ENCODE measurements at places on chromosomes 6 and 20. TPM values are rescaled to one million over a fixed set of nuclear protein-coding genes. Genes with fewer than 3 reads are reported as not detected.

DNA sequence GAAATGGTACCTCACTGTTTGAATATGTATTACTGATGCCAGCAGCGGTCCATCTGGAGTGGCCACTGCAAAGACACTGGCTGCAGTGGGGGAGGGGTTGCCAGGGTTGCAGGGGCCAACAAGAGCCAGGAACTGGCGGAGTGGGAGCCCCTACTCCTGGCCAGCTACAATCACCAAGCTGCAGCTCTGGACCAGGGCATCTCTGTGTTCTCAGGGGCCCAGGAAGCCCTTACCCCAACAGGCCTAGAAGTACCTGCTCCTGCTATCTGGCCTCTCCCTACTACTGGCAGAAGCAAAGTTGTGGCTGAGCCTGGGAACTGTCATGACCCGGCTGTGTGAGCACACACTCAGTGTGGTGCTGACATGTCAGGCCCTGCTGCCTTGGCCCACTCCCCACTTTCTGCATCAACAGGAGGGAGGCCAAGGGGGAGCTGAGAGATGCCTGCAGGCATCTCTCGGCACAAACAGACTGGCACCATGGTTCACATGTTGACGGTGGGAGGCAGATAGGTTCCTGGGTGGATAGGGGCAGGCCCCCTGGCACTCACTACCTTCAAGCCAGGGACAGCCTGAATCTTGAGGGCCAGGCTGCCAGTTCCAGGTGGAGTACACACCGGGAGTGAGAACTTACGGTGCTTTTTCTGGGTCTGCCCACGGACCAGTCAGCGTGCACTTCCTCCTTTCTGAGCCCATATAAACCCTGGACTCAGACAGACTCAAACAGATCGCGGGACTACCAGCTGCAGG is 1188.0 kb downstream of the GRIK2 start:
- no peak for DNase-seq

The STX11 gene
- 21.1 TPM for total RNA-seq

GRCh38 chr6:25660512-25660911 is 8.5 kb downstream of the SCGN start:
- DNase-seq: no peak

DNA sequence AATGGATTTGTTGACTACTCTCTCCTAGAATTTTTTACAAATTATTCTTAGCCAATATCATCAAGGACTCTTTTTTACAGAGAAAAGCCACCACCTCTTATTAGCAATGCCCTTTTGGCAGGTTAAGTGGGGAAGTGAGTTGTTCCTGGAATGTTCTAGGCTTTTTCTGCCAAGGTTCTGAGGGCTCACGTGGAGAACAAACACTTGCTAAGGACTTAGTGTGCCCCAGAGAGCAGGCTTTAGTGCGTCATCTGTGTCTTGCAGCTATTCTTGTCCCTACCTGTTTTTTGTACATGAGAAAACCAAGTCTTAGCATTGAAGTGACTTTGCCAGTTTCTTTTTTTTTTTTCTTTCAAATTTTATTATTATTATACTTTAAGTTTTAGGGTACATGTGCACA is 33.5 kb downstream of the CFAP61 start:
- DNase-seq: no peak

GRCh38 chr20:15887387-15887786 is 685.9 kb downstream of the KIF16B start:
- no peak for DNase-seq

DNA sequence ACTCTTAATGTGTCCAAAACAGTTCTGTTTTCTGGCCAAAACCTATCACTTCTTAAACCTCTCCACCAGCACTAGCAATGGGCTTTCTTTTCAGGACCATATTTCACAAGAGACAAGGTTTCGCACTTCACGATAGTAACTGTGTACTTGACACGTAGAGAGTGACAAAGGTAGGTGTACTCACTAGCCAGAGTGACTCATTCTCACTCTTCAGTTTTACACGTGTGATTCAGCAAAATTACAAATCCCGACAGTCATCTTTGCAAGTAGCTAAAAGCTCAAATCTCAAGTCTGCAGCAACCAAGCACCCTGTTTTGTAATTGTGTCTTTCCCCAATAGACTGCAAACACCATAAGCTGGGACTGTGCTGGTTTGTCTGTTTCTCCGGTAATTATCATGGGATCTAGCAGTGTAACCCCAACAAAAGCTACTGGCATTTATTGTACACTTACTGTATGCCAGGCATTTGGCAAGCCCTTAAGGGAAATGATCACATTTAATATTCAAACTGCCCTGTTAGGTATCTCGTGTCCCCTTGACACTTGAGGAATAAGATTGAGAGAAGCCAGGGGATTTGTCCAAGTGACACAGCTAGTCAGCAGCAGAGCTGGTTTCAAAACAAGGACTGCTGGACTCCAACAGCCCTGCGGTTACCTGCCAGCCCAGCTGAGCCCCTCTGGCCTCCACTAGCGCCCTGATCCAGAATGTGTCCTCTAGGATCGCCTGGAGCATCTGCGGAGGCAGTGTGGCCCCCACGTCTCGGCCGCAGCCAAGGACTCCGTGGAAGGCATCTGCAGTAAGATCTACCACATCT is 9.9 kb downstream of the PCIF1 start:
- no peak for DNase-seq

- no peak for DNase-seq
Measured at GRCh38 chr6:17710331-17710730, 3.6 kb upstream of the NUP153 start.

- no peak for DNase-seq
Measured at GRCh38 chr6:6811128-6812009, 222.8 kb downstream of the LY86 start.

- DNase-seq: no peak
Measured at GRCh38 chr6:169266746-169267591, 13.3 kb upstream of the THBS2 start.

DNA sequence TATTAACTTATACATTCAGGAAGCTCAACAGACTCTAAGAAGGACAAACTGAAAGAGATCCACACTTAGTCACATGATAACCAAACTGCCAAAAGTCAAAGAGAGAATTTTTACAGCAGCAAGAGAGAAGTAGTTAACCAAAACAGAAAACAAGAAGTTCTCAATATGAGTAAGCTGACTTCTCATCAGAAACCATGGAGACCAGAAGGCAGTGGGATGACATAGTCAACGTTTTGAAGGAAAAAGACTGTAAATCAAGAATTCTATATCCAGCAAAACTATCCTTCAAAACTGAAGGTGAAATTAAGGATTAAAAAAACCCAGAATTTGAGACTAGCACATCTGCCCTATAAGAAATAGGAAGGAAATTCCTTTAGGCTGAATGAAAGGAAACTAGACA is 60.4 kb downstream of the COL19A1 start:
- no peak for DNase-seq

The FKBP1A gene
- total RNA-seq: 113 TPM

GRCh38 chr6:101434601-101435000 is 41.1 kb downstream of the GRIK2 start:
- no peak for DNase-seq

- no peak for DNase-seq
Measured at GRCh38 chr6:137045222-137045789, 541 bp upstream of the IL20RA start.

GRCh38 chr20:57391439-57392301 is 474 bp downstream of the RBM38 start:
- no peak for DNase-seq

DNA sequence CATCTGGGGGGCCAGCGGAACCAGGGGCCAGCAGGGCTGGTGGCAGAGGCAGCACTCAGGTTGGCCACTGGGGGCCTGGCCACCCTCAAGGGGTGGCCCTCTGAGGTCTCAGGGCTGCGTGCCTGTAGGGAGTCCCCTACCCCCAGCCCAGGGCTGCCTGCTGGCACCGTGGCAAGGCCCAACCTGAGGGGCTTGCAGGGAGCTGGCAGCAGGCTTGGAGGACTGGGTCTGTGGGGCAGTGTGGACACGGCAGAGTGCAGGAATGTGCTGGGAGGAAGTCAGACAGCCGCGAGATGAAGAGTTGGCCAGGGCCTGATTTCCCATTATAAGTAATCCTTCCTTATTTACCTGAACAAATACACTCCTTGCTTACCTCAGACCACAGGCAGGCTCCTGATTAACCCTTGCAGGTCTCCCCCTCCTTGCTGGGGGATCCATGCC is at the start of gene SPDEF:
TSS of gene SPDEF (minus strand) at position 299 of the 441 bp plus-strand sequence. CDS start 11,874 bp downstream, outside the sequence.
- DNase-seq: no peak

The COL19A1 gene
- total RNA-seq: not detected

The REM1 gene
- 0.57 TPM for total RNA-seq

The PRR18 gene
- total RNA-seq: not detected

- no peak for DNase-seq
Measured at GRCh38 chr6:43764772-43765171, 5.2 kb upstream of the VEGFA start.

DNA sequence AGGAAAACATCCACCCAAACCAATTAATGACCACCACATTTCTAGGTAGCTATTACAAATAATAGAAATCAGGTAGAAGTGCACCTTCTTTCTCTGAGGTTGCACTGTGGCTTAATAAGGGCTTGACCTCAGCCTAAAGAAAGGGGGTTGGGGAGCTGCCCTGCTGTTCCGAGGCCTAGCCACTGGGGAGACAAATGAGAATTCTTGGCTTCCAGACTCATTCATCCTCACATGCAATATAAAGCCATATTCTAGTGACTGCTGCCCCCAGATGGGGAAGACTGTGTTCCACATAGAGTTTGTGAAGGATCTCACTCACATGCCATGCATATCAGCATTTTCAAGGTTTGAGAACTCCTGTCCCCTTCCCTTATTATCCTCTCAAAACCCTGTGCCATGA is 22.9 kb downstream of the SAYSD1 start:
- DNase-seq: no peak

The ZSCAN9 gene
- 7.2 TPM for total RNA-seq

DNA sequence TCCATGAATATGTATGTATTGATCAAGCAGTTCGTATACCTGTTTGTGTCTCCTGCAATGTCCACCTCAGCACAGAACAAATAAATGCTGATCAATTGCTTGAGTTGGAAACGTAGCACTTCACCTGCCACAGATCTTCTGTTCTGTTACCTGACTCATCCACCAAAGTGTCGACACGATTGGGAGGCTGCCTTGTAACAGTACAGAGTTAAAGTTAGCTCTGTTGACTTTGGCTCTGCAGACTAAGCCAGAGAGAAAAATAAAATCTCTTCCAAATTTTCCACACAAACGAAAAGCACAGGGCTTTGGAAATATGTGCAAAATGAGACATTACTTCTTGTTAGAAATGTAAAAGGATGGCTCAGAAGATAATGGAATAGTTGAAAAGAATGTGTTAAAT is 245.4 kb downstream of the NRN1 start:
- DNase-seq: peak; percentile 11

DNA sequence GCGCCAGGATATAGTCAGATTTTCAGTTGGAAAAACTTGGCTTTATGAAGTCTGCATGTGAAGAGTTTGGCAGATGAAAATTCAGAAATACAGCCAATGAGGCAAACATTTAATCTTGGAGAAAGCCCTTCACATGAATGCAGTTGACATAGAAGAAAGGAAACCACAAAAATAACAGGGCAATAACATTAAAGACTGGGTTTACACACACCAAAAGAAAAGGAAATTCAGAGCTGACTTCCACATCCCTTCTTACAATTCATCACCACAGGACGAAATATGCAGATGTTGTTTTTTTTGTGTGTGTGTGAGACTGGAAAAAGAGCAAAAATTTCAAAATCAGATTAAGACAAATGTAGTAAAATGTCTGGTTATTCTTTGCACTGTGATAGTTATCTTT is 69.8 kb upstream of the HEY2 start:
- no peak for DNase-seq

- no peak for DNase-seq
Measured at GRCh38 chr6:19906171-19906570, 69.0 kb downstream of the ID4 start.

GRCh38 chr6:65979120-65979519 is 272.1 kb upstream of the EYS start:
- DNase-seq: no peak

- DNase-seq: no peak
Measured at GRCh38 chr20:19867074-19867473, 109.0 kb downstream of the RIN2 start.

GRCh38 chr6:102417368-102417998 is 1024.0 kb downstream of the GRIK2 start:
- no peak for DNase-seq

- DNase-seq: no peak
Measured at GRCh38 chr20:59662856-59663512, 58.6 kb downstream of the PHACTR3 start.

The SLC52A3 gene
- 8.5 TPM for total RNA-seq

- DNase-seq: no peak
Measured at GRCh38 chr6:2237001-2237400, 8.4 kb downstream of the GMDS start.

DNA sequence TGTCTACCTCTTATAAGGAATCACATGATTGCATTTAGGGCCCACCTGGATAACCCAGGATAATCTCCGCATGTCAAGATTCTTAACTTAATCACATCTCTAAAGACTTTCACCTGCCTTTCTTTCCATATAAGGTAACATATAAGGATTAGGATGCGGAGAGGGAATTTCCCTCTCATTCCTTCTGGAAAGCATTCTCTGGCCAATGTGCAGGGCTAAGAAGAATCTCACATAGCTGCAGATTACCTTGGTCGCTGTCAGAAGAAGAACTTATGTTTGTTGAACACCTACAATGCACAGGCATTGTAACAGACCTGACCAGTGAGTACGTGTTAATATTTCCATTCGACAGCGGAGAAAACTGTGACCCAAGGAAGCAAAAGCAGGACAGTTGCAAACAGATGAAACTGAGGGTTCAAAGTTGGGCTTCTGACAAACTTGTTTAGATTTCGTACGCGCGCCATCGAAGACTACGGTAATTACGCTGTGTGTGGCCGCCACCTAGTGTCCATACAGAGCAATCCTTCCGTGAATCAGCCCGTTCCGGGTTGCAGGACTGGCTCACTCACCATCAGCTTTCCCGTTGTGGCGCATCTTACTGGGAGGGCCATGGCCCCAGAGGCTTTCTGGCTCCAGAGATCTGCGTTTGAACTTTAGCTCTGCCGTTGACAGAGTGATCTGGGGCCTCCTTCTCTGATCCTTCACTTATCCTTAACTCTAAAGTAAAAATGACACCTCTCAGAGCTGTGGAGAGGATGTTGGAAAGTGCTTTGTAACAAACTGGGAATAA is 9.5 kb downstream of the C20orf202 start:
- DNase-seq: peak; percentile 88

DNA sequence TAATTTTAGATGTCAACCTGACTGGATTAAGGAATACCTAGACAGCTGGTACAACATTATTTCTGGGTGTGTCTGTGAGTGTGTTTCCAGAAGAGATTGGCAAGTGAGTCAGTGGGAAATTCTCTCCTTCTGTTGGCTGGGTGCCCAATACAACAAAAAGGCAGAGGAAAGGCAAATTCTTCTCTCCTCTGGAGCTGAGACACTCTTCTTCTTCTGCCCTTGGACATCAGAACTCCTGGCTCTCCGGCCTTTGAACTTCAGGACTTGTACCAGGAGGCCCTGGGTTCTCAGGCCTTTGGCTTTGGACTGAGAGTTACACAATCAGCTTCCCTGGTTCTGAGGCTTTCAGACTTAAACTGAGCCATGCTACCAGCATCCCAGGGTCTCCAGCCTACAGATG is 7.8 kb upstream of the BTN3A1 start:
- no peak for DNase-seq
